T-helper 1 cell (primary cell): ENCODE measurements at places on chromosomes 3 and 15.

GRCh38 chr15:34722439-34722836 is 32.4 kb downstream of the GJD2 start:
- no peak for DNase-seq

DNA sequence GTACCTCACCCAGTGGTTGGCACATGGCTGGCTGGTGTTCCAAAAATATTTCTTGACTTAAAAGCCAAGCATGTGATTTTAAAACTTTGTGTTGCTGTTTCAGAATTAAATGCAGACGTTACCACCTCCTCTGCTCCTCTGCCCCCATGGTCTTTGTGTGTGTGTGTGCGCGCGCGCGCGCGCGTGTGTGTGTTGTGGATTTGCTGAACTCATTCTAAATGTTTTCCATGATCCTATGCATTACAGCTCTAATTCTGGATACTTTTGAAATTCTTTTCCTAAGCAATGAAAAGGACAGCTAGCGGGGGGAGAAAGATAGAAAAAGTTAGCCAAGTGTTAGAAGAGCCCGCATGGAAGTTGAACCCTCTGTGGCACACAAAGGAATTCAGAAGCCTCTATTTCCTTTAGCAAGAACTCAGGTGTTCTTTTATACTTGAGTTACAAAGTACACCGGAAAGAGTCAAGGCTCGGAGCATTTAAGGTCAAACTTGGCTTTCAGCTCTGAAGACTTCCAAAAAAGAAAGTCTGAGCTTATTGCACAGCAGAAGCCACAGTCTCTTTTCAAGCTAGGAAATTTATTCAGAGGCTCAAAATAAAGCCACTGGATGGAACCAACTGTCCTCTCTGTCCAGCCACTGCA is 350.5 kb upstream of the TBL1XR1 start:
- DNase-seq: no peak

GRCh38 chr3:32288819-32289218 is 50.3 kb downstream of the CMTM8 start:
- DNase-seq: no peak

DNA sequence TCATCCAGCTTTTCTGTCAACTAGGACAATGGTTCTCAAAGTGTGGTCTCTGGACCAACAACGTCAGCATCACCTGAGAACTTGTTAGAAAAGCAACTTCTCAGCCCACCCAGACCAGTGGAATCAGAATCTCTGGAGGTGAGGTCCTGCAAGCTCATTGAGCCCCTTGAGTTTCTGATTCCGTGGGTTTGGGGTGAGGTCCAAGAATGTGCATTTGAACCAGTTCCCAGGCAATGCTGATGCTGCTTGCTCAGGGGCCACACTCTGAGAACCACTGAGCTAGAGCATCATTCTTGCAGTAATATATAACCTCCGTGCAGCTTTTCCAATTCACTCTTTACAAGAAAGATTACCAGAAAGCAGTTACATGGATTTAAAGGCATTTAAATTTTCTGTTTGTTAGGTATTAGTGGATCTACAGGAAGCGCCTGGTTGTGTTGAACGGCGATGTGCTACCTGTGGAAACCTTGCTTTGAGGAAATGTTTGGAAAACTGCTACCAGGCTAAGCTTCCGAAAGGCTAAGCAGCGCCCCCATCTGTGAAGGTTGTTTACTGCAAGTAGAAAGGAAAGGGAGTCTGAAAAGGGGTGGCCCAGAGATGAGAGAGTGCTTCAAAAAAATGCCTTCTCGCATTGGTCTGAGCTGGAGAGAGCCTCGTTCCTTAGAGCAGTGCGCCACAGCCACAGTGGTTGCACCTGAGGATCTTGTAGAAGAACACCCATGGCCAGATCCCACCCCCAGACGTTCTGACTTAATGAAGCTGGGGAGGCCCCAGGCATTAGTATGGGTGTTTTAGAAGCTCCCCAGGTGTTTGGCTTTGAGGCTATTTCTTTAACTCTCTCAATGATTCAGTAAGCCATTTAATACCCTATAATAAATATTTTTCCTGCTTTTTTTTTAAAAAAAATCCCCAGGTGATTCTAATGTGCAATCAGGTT is 50.0 kb downstream of the RLBP1 start:
- DNase-seq: no peak

- DNase-seq: no peak
These were observed 76.8 kb upstream of the CHRNA7 start for GRCh38 chr15:31953478-31953877.

DNA sequence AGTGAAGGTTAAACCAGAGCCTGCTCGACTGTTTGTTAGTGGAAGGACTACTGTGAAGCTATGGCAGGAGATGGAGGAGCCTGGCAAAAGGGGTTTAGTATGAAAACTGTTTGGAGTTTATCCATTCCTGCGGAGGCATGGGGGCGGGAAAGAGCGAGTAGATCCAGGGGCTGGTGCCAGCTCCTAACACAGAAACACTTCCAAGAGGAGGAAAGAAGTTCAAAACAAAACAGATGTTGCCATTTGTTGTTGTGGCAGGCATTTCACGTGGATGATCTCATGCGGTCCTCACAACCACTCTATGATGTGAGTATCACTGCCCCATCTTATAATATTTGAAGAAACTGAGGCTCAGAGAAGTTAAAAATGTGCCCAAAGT is 30.7 kb upstream of the KY start:
- DNase-seq: no peak

DNA sequence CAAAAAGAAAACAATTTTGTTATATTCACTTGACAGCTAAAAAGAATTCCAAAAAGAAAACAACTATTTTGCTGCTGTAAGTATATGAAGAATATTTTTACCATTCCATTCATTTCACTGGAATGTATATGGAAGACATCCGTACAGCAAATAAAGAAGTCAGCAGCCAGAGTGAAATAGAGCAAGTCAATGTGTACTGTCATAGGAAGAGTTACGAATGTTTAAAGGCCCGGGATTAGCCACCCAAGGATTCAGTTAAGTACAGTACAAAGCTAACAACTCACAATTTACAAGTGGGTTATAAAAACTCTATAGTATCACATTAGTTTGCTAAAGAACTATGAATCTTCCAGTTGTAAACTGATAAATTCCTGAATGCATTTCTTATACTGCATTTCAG is 14.4 kb upstream of the XXYLT1 start:
- DNase-seq: no peak

DNA sequence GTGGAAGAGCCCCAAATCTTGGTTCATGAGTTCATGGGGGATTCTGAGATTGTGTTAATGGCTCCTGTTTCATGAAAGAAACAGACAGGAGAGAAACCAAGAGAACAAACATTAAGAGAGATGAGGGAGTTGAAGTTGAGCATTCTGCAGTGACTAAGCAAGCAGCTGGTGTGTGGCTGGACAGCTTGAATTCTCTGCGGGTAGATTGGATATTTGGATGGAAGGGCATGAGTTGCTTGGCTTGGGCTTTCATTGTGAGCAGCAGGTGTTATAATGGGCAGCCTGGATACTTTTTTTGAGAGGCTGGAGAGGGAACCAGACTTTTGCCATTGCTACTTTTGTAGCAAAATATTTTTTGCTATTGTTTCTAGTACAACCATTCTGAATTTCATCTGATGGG is 346.8 kb upstream of the SATB1 start:
- DNase-seq: no peak

GRCh38 chr3:21703291-21703690 is 47.7 kb downstream of the ZNF385D start:
- no peak for DNase-seq

GRCh38 chr3:102827386-102827785 is 392.6 kb downstream of the ZPLD1 start:
- no peak for DNase-seq

- DNase-seq: no peak
These were observed 13.1 kb upstream of the RAB8B start for GRCh38 chr15:63176302-63176701.

GRCh38 chr3:68057637-68058320 is 403.4 kb upstream of the SUCLG2 start:
- DNase-seq: peak; percentile 35

- peak; percentile 37 for DNase-seq
These were observed 3.3 kb upstream of the DCP1A start for GRCh38 chr3:53350652-53351051.

DNA sequence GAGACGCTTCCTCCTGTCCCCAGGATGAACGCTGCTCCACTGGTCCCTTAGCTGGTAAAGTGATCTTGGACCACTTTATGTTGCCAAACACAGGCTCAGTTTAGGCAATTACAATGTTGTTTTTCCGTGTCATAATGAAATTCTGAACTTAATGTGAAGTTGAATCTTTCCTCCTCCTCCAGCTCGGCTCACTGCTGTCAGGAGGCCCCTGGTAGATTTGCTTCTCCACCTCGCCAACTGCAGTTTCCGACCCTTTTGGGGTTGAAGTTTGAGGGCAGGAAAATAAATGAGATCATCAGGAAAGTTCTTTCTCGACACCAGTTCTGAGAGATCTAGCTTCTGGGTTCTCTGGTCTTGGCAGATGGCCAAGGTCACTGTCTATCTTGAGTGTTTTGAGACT is 27.8 kb downstream of the CFAP161 start:
- DNase-seq: no peak

DNA sequence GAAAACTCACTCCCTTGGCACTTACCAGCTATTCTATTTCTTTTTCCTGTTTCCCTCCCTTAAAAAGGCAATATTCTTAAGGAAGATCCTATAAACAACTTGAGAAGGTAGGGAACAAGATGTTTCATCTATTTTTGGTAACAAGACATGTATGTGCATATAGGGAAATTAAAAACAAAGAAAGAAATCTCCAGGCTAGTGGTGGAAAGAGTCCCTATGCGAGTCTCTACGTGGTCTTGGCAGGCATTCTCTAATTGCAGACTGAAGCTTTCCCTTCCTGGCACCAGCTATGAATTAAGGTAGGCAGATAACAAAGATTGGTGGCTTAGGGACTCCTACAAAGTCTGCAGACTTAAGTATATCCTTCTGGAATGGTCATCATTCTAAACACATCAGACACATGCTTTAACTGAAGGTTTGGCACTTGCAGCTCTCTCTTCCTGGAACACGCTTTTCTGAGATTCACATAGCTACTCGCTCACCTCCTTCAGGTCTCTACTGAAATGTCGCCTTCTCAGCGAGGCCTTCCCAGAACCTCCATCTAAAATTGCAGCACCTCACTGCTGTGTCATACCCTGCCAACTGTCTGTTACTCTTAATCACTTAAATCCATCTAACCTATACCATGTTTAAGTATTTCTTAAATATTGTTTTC is 336.0 kb downstream of the VGLL3 start:
- no peak for DNase-seq

- no peak for DNase-seq
These were observed 21.2 kb upstream of the MTMR14 start for GRCh38 chr3:9627901-9628633.

- no peak for DNase-seq
These were observed 2.2 kb upstream of the ALPK3 start for GRCh38 chr15:84814916-84815315.

DNA sequence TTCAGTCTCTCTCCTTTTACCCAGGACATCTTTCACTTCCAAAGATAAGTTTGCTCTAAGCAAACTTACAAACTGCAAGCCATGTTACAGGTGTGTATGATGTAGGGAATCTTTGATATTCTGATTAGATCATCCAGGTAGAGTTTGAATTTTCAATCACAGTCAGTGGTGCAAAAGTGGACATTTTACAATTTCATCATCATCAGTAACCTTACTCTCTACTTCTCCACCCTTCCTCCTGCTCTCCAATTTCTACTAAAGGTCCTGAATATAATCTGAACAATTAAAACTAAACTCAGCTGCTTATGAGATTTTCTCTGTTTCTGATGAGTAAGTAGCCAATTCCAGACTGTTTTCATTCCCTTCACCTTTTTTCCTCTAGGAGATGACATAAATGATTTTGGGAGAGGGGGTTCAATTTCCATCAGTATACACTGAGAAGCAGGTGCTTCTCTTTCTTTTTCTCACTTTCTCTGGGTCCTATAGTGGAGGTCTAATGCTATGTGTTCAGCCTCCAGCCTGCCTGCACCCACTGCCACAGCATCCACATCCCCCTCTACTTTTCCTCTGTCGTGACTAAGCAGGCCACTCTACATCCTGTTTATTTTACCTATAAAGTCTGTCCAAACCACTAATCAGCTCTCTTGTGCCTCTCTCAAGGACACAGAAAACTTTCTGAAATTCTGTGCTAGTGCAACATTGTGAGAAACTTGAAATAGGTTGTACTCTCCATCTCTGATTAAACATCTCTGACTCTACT is 27.6 kb downstream of the SUCNR1 start:
- DNase-seq: no peak

DNA sequence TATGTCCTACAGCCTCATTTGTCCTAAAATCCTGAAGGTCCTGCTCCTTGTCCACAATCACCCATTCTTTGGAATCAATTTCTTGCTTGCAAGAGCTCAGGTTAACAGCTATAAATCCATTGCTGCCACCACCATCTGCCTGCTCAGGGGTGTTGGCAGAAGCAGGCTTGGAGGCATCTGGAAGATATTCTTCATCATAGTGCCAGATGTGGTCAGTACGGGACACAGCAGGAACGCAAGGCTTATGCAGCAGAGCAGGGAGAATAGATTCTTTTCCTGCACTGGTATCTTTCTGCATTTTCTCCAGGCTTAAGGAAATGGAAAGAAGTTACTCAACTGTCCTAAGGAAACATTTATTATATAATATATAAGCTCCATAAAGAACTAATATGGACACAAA is 38.5 kb upstream of the CDAN1 start:
- DNase-seq: no peak

DNA sequence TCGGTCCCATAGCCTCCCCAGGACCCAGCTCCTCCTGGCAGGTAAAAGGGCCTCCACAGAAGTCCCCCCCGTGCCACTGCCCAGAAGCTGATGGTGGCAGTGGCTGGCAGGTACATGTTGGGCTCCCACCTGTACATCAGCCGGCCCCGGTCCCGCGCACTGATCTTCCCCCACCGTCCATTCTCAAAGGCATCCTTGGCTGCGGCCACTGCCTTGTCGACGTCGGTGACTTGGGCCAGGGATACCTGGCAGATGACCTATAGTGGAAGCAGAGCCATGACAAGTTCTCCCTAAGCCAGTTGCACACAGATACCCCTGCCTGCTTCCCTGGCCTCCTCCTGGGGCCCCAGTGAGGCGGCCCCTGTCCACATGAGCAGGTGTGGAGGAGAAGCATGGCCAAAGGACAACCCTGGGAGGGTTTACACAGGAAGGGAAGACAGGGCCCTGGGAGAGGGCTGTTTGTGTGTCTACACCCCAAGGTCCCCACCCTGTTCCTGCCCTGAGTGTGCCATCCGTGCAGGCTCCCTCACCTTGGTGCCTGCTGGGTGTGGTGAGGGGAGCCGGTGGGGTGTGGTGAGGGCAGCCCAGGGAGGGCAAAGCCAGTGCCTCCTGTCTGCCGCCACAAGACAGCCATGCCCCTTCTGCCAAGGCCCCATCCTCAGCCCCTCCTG is 44.8 kb downstream of the ALDH1L1 start:
- DNase-seq: no peak

DNA sequence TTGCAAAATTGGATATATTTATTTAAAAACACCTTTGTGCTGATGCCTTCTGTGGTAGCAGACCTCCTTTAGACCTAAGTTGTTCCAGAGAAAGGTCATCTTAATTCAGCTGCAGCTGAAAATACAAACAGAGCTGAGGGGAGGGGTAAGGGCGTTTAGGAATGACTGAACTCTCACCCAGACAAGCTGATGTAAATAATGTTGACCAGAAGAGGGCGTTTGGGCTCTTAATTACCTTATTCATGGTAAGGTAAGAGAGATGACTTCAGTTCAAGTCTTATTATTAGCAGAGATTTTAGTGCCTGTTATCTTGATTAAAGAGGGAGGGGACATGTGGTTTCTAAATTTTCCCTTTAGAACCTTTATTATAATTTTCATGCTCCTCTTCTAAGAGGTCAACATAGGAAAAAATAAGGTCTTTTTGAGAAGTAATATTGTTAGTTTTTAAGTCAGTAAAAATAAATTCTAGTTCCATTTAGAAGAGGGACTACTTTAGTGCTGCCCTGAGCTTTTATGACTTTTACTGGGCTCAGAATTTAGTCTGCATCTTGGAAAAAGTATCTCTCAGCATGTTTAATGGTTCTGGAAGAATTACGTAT is 46.3 kb downstream of the GPR171 start:
- peak; percentile 71 for DNase-seq
